ENCODE measurements at places on chromosomes 2 and 18. TPM values are rescaled to one million over a fixed set of nuclear protein-coding genes. Genes with fewer than 3 reads are reported as not detected.

Gene GALNT14
- 2.4 TPM for polyA plus RNA-seq

- no peak for DNase-seq
These were observed 289.2 kb downstream of the NDUFA10 start for GRCh38 chr2:239735829-239736357.

Gene ST3GAL5
- polyA plus RNA-seq, result 32.8 TPM

GRCh38 chr2:201806442-201807170 lies at the start of gene CDK15:
TSS of gene CDK15 (plus strand) at chr2:201806537. CDS start at chr2:201806665, 128 bp downstream.
- DNase-seq, result no peak

- no peak for DNase-seq
These were observed 86.0 kb upstream of the OTX1 start for GRCh38 chr2:62964671-62965070.

Gene PDE11A
- polyA plus RNA-seq, result 1.00 TPM

DNA sequence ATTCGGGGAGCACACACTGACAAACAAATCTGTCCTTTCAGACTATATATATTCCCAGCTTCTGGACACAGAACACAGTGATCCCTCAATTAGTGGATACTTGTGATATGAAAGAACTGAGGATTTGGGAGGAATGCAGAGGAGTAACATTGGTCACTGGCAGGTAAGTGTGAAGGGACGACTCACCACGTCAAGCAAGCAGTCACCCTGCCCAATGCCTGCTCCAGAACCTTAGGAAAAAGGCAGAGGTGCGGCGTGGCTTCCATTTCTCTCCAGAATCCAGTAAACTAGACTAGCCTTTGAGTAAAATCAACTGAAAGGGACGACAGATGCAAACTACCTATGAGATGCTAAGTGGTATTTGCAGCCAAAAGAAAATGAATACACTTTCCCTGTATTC lies 1.1 kb downstream of the CCDC93 start:
- DNase-seq, result no peak

DNA sequence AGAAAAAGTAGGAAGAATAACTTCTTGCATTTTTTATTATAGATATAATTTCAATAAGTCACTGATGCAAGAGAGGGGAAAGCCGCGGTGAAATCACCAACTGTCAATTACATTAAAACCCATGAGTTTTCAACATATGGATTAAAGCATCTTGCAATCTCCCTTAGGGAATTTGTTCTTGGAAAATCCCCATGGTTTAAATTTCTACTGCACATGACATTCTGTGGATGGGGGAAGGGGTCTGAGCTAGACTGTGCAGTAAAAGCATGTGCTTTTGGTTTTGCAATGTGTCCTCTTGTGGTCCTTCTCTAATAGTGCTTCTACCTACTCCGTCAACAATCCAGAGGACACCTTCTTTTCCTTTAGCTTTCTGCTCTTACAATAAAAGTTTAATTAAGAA lies 894.0 kb downstream of the DCDC2C start:
- no peak for DNase-seq

Gene TNP1
- not detected for polyA plus RNA-seq

DNA sequence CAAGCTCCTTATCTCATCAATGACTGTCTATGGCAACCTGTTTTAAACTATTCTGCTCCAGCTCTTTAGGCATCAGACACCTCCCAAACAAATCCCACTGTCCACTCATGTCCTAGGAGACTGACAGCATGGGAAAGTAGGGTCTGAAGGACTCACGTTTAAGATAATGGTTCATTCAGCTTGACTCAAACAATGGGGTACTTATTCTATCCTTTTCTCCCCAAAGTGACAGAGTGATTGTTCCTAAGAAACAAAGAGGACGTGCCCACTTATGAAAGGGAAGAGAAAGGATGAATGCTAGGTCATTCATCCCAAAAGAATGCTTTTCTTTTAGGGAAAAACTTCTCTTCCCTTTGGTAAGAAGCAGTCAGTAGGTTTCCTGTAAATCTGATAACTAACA lies 41.9 kb downstream of the ALK start:
- DNase-seq, result no peak

Gene CDH2
- 4.4 TPM for polyA plus RNA-seq

DNA sequence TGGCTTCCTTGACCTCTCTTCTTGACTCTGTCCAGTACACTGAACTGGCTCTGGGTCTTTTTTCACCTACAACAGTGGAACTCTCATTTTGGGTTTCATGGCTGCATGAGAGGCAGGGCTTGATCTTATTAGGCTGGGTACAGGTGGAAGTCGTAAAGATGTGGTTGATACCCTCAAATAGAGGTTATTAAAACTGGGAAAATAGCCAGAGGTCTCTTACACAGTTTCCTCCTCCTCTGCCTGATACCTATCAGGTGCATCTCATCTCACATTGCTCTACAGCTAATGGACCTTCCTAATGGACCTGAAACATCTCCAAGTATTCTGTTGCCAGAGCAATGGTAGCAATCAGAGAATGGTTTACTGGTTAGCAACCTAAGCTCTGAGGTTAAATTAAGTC lies 231.8 kb downstream of the ETAA1 start:
- DNase-seq, result no peak

Gene FAM110C
- polyA plus RNA-seq, result 1.8 TPM

Gene SCG2
- polyA plus RNA-seq, result 0.08 TPM

Gene DSG4
- not detected for polyA plus RNA-seq

Gene TSPYL6
- polyA plus RNA-seq, result 0.10 TPM

DNA sequence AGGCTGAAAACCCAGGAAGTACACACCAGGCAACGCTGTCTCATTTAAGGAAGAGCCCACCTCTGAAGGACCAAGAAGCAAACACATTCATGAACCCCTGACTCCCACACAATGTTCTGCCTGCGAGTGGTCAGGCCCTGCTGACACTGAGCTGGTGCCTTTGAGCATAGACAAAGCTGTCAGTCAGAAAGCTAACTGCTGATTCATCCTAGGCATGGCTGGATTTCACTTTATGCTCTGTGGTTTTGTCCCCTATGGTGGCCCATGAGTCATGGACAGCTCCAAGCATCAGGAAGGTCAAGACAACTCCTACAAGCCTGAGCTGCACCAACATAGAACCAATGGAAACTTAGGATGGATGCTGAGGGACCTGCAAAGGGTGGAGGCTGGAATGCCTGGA lies 78.9 kb downstream of the UXS1 start:
- DNase-seq, result no peak

All from forelimb muscle (tissue), 1 donor.